ENCODE measurements at places on chromosomes 2 and 18.
A peak's percentile ranks its signal among the peaks of the same experiment; 100 is the strongest.

DNA sequence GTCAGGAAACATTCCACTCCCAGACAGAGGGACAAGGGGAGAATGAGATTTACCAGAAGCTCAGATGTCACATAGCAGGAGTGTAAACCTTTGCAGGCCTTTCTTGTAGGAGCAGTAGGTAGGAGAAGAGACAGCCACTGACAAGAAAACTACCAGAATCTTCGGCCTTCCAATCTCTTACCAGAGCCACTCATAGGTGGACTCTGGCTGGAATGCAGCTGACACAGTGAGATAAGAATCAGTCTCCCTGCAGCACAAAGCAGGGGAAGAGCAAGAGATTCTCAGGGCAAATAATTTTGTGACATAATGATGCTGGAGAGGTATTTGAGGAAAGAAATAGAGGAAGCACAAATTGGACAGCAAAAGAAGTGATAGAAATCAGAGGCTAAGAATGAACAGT lies 1534.5 kb downstream of the DPP10 start:
- DNase-seq: no peak

DNA sequence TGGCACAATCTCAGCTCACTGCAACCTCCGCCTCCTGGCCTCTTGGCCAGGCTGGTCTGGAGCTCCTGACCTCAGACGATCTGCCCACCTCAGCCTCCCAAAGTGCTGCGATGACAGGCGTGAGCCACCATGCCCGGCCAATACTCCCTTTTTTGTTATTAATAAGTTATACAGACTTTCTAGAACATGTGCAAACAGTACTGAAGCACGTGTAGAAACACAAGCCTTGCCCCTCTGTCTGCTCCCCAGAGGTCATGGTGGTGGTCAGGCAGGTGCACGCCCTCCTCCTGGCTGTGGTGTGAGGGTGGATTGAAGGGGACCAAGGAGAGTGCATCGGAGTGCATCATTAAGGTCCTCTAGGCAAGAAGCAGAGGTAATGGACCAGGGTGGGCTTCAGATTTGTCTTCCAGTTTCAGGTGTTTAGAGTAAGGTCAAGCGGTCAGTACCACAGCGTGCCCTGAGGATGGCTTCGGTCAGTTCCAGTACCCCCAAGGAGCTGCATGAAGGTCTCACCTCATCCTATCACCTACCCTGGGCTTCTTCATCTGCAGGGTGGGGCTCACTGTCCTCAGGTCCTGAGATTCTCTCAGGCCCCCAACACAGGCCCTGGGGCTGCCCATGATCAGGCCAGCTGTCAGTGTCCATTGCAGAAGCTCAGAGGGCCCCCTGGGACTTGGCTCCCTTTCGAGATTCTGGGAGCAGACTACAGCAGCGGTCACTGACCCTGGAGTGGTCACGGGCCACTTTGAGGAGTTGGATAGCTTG lies 124.3 kb downstream of the GLI2 start:
- no peak for DNase-seq

DNA sequence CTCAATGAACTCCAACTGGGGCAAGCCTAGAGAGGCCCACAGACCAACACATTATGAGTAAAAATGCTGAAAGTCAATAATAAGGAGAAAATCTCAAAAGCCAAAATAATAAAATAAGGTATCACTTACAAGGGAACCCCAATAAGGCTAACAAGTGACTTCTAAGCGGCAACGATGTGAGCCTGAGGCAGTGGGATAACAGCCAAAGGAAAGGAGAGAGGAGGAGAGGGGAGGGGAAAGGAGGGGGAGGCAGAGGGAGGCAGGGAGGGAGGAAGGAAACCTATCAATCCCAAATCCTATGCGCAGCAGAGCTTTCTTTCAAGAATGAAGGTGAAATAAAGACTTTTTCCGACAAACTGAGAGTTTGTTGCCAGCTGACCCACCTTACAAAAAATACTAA lies 6.0 kb upstream of the NFATC1 start:
- DNase-seq: no peak

DNA sequence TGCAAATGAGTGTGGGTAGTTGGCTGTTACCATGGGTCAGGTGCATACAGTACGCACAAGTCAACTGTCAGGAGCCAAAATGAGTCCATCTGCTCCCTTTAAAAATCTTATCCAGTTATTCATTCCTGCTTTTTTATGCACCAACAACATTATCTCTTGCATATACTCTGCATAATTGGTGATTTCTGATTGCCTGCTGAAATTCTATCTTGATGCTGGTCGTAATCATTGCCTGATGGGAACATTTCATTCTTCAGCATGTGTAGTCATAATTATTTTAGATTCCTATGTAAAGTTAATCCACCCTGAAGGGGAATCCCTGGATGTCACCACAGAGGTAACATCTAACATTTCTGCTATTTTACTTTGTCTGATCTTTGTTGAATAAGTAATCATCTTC lies 102.2 kb upstream of the RND3 start:
- DNase-seq: no peak

GRCh38 chr2:109285244-109285651 lies 156.2 kb downstream of the SH3RF3 start:
- DNase-seq: no peak

GRCh38 chr2:59182249-59182648 lies 941.1 kb upstream of the FANCL start:
- peak; percentile 1 for DNase-seq

DNA sequence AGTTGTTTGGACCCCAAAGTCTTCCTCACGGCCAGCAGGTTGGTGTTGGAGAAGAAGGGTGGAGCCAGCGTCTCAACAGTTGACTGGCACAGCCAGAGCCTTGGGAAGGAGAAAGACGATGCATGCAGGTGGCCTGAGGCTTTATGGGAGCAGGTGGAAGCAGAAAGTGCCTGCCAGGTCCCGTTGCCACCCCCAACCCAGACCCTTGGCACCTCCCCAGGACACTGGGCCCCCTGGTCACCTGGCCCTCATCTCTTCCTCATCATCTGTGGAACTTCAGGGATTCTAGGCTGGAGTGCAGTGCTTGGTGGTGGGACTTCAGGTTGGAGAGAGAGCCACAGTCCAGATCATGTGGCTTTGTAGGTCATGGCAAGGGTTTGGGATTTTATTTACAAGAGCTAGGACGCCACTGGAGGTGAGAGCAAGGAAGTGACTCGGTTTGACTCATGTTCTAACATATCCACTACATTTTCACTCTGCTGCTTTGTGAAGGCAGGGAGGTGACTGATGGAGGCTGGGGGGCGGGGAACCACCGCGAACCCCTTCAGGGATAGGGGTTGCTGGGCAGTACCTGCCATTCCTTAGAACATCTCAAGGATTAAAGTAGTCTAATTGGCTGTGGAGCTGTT lies 62.5 kb upstream of the B3GNT7 start:
- DNase-seq: no peak

GRCh38 chr2:158038901-158039300 lies 62.8 kb upstream of the UPP2 start:
- no peak for DNase-seq

DNA sequence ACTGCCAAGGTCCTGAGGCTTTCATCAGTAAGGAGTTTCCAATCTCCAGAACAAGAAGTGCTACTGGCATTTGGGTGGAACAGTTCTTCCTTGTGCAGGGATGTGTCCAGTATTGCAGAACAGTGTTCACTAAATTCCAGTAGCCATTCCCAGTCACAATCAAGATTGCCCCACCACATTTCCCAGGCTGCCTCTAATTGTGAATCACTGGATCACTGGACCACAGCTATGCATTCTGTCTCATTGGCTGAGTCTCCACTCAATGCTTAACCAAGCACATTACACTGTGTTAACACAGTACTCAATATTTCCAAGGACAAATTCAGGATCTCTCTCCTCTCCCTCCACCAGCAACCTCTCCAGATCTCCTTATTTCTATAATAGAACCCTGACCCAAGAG lies 160.2 kb upstream of the CCDC150 start:
- no peak for DNase-seq

DNA sequence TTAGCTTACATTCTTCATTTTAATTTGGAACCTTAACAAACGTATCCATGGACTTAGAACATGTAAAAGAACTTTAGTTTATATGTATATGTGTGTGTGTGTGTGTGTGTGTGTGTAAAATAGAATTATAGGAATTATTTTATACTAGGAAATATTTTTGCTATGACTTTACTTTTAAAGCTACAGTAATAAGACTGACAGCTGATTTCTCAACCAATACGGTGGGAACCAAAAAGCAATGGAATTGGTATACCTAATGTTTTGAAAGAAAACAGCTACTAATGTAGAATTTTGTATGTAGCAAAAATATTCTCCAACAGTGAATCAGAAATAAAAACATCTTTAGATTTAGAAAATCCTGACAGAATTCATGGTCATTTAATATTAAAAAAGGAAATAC lies 146.5 kb upstream of the ARL4C start:
- DNase-seq: no peak

- DNase-seq: no peak
These were observed 7.3 kb upstream of the CDK5R2 start for GRCh38 chr2:218952160-218952559.

GRCh38 chr18:13048061-13048595 lies 57.0 kb downstream of the CEP192 start:
- DNase-seq: no peak

DNA sequence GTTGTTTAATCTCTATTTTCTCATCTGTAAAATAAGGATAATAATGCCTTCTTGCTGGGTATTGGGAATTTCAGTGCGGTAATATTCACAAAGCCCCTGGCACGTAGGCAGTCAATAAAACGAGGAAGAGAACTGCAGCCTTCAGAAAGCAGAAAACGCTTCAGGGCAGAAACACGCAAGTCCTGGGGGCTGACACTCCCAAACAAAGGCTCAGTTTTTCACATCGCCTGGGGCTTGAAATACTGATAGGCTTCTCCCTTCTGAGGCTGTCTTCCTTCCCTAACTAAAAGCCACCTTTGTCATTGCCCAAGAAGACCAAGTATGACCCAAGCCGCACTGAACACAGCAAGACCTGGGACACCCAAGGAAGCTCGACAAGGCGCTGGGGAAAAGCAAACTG lies 32.4 kb downstream of the TMEM177 start:
- DNase-seq: no peak

DNA sequence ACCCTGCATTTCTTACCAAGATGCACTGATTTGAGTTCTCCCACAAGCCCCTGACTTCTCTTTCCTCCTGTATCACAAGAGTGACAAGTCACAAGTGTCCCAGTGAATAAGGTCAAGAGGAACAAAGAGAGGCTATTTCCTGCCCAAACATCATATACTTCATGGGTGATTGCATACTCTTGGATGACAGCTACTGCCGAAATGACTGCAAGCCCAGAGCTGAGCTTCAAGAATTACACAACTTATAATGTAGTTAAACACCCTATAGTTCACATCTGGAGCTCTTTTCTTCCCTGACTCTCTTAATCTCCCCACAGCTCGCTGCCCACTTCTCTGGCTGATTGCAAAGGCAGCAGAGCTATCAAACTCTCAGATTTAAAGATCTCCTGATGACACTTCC lies 289.7 kb upstream of the PARD3B start:
- DNase-seq: no peak

GRCh38 chr18:49652881-49653724 lies 91.2 kb downstream of the LIPG start:
- no peak for DNase-seq

DNA sequence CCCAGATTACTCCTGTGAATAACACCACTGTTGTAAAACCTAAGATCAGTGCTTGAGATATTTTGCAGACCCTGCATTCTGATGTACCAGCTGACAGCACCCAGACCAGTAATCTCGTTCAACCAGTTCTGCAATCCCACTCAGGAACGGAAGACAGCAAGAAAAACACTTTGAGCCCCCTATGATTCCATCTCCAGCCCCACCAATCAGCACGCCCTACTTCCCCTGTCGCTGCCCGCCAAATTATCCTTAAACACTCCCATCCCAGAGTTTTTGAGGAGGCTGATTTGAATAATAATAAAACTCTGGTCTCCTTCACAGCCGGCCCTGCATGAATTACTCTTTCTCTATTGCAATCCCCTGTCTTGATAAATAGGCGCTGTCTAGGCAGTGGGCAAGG lies 173.9 kb upstream of the CDH2 start:
- no peak for DNase-seq

DNA sequence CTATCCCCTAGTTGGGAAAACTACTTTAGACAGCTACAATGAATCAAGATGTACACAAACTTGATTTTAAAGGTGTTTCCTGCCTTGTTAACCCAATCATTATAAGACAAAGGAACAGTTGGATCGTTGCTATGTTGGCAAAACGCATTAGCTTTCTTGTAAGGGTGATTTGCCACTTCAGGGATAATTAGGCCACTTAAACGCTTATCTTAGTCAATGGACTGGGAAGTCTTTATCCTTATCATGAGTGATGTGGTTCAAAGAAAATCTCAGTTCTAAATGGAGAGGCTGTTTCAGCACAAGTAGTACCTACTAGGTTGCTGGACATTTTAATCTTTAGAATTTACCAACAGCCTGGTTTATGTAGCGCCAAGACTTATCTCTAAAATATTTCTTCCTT lies 406.1 kb upstream of the MEX3C start:
- DNase-seq: no peak

GRCh38 chr2:106972782-106973181 lies 86.8 kb upstream of the ST6GAL2 start:
- no peak for DNase-seq

DNA sequence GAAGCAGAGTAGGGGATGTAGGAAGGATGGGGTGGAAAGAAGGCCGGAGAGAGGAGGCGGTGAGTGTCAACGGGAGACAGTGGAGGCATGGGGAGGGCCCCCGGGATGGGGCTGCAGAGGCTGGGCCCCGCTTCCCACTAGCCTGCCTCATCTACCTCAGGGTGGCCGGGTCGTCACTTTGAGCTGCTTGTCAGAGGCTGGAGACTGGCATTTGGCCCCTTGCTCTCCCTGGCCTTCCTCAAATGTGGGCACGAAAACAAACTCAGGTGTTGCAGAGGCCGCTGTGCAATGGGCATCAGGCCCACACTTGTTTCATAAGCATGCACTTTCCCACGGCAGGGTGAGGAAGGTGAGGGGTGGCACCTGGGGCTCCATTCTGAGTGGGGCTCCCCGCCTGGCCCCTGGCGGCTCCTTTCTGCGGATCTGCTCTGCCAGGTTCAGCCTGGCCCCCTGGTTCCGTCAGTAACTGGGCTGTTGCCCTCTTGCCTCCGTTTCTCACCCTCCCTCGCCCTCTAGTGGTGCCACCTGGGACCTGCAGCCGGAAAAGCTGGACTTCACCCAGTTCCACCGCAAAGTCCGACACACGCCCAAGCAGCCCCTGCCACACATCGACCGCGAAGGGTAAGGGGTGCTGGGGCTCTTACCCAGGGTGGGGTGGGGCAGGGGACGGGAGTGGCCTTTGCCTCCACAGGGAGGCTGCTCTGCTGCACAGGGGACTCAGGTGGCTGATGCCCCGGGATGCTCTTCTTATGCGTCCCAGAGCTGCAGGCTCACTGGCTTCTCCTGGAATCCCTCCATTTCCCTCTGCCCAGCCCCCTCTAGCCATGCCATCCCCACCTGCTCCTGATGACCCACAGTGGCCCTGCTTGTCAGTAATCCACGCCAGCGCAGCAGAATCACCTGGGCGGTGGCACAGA lies 125.4 kb downstream of the CTIF start:
- peak; percentile 65 for DNase-seq

GRCh38 chr2:233604826-233605225 lies 12.6 kb upstream of the UGT1A8 start:
- no peak for DNase-seq

GRCh38 chr2:207066791-207067460 lies 98.8 kb downstream of the KLF7 start:
- DNase-seq: no peak

GRCh38 chr18:79544386-79544963 lies 135.1 kb upstream of the CTDP1 start:
- no peak for DNase-seq

Measured in activated CD4-positive, alpha-beta T cell treated with anti-CD3 and anti-CD28 coated beads, Interleukin-2, Interleukin-6, amounts not matched to agents 100 ng/mL and 50 ng/mL, durations not matched to agents 16 hours and 8 hours (primary cell).